ENCODE measurements at places on chromosomes 12 and 14.

- DNase-seq, result no peak
These were observed 364.3 kb upstream of the DDHD1 start for GRCh38 chr14:53517270-53517960.

GRCh38 chr12:108856428-108857157 lies 790 bp downstream of the SSH1 start:
- peak; percentile 43 for DNase-seq

- no peak for DNase-seq
These were observed 15.3 kb upstream of the ANO6 start for GRCh38 chr12:45200491-45201043.

DNA sequence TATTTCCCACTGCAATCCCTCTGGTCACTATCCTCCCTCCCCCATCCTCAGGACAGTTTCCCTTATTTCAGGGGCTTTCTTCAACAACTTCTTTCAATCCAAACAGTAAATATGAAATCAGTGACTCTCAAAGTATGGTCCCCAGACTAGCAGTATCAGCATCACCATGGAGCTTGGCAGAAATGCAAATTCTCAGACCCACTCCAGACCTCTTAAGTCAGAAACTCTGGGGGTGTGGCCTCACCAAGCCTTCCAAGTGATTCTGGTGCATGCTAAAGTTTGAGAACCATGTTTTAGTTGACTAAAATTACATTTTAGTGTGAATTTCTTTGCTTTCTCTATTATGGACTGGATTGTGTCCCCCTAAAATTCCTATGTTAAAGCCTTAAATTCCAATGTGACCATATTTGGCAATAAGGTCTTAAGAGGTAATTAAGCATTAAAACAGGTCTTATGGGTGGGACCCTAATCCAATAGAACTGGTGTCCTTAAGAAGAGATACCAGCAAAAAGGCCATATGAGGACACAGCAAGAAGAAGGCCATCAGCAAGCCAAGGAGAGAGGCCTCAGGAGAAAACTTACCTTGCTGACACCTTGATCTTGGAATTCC lies 23.2 kb downstream of the ATP2B1 start:
- no peak for DNase-seq

- peak; percentile 8 for DNase-seq
These were observed 17.3 kb downstream of the IRF2BPL start for GRCh38 chr14:77011245-77011644.

DNA sequence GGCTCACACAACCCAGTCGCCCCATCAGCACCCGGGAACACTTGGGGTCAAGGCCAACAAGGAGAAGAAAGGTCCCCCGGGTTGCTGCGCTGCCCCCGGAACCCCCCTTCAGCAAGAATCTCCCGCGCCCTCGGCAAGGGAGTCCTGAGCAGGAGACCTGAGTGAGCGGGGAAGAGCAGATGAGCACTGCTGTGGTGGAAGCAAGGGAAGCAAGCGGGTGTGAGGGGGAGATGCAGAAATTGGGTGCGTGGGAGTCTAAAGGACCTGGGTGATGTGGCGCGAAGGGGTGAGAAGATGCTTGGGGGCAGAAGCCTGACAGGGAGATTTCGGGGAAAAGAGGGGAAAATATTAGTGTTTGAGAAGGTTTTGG lies 105.5 kb upstream of the PRB2 start:
- no peak for DNase-seq

- no peak for DNase-seq
These were observed 9.0 kb upstream of the YLPM1 start for GRCh38 chr14:74754157-74754556.

GRCh38 chr14:103362780-103363179 lies 22.4 kb upstream of the MARK3 start:
- DNase-seq, result no peak

- DNase-seq, result no peak
These were observed 1.7 kb upstream of the CTDSP2 start for GRCh38 chr12:57848208-57848607.

Measured in stimulated activated naive CD4-positive, alpha-beta T cell (primary cell).